ENCODE measurements at places on chromosomes 7 and 10.

GRCh38 chr7:104926601-104927041, 87.4 kb upstream of the KMT2E start:
- H3K4me3 ChIP-seq, result no peak overlapping the region
- no peaks in the 10 kb centered on the region for H3K27me3 ChIP-seq
- no peaks in the 10 kb centered on the region for H3K4me1 ChIP-seq
- no peak for DNase-seq

- 0 out of 2 replicates have a peak, but pooled peaks cover 3% of the 10 kb centered on the region for H3K27me3 ChIP-seq
- peaks cover 4% of the 10 kb centered on the region for H3K4me1 ChIP-seq
- DNase-seq, result no peak
- H3K27ac ChIP-seq, result no peak overlapping the region
- H3K36me3 ChIP-seq, result no peaks in the 10 kb centered on the region
Observed at GRCh38 chr7:127251465-127252376, 1.0 kb downstream of the GRM8 start.

DNA sequence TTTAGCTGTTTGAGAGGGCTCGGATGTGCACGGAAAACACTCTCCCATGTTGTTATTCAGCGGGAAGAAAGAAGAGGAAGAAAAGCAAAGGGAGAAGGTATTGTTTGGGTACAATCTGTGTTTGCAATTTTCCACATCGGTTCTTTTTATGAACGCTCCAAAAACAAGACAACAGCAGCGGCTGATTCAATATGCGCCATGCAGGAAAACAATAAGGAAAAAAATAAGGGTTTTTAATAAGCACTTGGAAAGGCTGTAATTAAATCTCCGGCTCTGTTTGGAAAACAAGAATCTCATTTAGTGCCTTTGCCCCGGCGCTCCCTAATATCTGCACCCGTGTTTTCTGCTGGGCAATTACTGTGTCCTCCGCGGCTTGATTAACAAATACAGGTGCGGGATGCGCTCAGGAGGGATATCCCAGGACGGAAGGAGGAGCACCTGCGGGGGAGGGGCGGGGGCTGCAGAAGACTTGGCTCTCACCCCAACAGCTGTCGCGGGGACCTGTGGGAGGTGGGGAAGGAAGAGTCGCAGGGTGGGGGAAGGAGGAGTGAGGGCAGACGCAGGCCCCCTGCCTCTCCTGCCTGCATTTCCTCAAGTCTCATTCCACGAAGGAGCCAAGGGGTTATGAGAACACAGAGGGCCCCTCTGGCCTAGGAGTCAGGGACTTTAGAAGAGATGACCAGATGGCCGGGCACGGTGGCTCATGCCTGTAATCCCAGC, 181.5 kb upstream of the PODXL start:
- H3K27me3 ChIP-seq, result no peaks in the 10 kb centered on the region
- no peak overlapping the region for H3K4me3 ChIP-seq
- no peaks in the 10 kb centered on the region for H3K36me3 ChIP-seq
- H3K4me1 ChIP-seq, result no peaks in the 10 kb centered on the region

DNA sequence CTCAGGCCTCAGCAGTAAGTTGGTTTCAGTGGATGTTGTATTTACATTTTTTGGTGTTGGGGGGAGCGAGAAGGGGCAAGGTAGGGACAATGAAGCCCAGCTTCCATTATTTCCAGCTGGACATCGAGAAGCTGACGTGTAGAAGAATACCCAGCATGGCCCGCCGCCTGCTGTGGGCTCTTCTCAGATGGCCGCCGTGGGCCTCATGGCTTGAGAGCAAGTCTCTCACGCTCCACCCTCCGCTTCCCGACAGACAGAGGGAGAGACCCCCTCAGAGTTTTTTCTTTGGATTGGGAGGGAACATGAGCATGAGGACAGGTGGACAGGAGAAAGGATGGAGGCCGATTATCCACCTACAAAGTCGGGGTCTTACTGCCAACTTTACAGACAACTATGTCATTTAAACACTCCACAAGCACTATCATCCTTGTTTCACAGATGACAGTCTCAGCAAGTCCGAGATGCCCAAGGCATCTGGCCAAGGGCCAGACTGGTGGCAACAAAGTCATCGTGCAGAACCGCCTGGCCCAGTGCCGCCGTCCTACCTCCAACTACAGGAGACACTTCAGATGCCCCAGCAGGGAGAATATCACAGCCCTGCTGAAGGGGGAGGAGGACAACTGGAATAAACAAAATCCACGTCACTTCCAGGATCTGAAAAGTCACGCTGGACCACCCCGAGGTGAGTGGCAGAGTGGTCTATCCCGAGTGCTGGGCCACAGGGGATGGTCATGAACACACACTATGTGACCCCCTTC, 195.9 kb downstream of the DIP2C start:
- no peak overlapping the region for H3K4me3 ChIP-seq
- H3K27me3 ChIP-seq, result no peaks in the 10 kb centered on the region
- H3K4me1 ChIP-seq, result no peaks in the 10 kb centered on the region
- H3K36me3 ChIP-seq, result no peaks in the 10 kb centered on the region
- no peak for DNase-seq

Measured in Karpas-422 (cell line).